ENCODE measurements at places on chromosomes 16 and 17.
A peak's percentile ranks its signal among the peaks of the same experiment; 100 is the strongest.

DNA sequence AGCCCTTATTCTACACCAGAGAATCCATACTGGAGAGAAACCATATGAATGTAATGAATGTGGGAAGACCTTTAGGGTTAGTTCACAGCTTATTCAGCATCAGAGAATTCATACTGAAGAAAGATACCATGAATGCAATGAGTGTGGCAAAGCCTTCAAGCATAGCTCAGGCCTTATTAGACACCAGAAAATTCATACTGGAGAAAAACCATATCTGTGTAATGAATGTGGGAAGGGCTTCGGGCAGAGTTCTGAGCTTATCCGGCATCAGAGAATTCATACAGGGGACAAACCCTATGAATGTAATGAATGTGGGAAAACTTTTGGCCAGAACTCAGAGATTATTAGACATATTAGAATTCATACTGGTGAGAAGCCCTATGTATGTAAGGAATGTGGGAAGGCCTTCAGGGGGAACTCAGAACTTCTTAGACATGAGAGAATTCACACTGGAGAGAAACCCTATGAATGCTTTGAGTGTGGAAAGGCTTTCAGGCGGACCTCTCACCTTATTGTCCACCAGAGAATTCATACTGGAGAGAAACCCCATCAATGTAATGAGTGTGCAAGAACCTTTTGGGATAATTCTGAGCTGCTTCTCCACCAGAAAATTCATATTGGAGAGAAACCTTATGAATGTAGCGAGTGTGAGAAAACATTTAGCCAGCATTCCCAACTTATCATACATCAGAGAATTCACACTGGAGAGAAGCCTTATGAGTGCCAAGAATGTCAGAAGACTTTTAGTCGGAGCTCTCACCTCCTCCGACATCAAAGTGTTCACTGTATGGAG lies 14.1 kb downstream of the ZFP3 start:
- DNase-seq: no peak

DNA sequence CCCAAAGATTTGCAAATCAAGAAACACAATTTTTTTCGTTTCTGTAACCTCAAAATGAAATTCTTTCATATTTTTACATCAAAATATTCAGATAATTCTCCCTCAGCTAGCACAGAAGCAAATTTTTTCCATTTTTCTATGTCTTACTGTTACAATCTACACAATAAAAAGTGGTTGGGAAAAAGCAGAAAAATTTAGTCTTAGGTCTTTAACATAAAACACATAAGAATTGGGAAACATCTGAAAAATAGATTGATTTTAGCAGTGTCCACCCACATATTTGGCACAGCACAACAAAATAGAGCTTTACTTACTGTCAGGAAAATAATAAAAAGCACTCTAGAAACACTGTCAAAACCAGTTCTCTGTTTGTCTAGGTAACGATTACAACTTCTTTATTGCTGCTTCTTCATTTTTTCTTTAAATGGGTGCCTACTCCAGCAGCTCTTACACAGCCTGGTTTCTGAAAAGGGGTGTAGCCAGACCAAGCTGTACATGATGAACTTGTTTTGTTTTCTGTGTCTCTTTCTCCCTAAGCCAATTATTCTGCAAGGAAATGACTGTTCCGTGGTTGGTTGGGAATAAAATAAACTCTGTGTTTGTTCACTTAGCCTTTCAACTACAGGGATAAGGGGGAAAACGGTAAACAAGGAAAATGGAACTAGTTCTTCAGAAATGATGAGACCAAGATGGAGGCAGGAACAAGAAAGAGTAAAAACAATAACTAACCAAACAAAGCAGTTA lies at the start of gene ABCA6:
ABCA6 (minus strand) TSS at position 465 of the 744 bp plus-strand sequence. CDS start 1,192 bp downstream, outside the sequence.
- DNase-seq: no peak

GRCh38 chr17:21299981-21300600 lies 15.6 kb downstream of the MAP2K3 start:
- no peak for DNase-seq

GRCh38 chr16:55294931-55295342 lies 29.1 kb upstream of the IRX6 start:
- DNase-seq: no peak

DNA sequence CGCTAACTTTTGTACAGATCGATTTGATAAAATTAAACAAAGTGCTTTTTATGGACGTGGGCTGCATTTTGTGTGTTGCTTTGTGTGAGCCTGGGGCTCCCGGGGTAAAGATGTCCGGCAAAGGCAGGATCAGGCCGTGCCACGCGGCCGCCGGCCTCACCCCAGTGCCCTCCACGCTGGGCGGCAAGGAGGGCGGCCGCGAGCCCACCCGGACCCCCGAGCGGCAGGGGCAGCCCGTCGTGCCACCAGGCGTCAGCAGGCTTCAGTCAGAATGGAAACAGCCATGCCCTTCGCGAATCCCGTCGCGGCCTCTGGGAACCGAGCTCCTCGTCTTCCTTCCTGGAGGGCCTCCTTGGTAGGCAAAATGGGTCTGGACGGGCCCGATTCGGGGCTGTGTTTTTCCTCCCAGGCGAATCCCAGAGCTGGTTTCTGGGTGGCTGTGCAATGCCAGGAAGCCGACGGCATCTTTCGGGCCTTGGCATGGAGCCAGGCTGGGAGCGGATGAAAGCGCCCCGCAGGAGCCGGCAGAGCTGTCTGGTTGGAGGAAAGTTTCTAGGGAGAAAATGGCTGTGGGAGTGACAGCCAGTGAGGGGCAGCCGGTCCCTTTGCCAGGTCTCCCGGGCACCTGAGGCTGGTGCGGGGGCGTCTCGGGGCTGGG lies 5.5 kb downstream of the SOX8 start:
- DNase-seq: no peak

DNA sequence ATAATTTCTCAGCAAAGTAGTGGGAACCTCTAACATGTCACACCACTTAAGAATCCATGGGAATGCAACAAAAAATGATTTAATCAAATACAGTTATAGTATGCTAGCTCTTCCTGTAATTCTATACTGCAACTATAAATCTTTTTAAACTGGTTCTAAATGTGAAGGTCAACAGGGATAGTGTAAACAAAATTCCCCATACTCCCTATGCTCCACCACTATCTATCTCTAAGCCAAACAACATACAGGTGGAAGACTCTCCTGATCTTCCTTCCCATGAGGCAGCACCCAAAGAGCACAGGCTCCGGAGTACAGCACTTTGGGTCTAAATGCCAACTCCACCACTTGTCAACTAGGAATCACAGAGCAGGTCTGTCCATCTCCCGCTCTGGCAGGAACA lies 4.4 kb downstream of the XPO6 start:
- no peak for DNase-seq

DNA sequence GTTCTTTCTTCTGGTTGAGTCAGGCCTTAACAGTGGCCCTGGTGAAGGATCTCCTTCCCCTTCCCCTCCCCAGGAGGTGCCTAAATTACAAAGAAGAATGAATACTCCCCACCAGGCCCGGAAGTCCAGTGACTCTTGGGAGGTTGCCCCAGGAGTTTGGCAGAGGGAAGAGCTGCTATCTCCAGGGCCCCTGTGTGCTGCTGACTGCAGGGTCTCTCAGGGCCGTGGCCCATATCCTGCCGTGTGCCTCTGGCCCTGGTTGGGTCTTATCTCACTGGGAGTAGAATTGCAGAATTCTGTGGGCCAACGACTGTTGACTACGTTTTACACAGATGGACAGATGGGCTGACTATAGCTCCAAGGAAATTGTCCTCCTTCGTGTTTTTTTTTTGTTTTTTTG lies 28.0 kb downstream of the AKAP1 start:
- no peak for DNase-seq

- no peak for DNase-seq
Observed at GRCh38 chr16:84239909-84240308, at the start of gene KCNG4. Gene KCNG4 (minus strand): TSS chr16:84240012. CDS start chr16:84237485, 2,527 bp downstream.

- peak; percentile 67 for DNase-seq
Observed at GRCh38 chr17:36705874-36706731, 104.7 kb downstream of the MRM1 start.
